ENCODE measurements at places on chromosomes 2 and 18.
A peak's percentile ranks its signal among the peaks of the same experiment; 100 is the strongest.

GRCh38 chr2:168194784-168195522 lies 52.4 kb downstream of the STK39 start:
- DNase-seq = no peak

- DNase-seq = no peak
These were observed 335.2 kb downstream of the LPIN1 start for GRCh38 chr2:12081481-12082210.

- no peak for DNase-seq
These were observed 69.6 kb downstream of the TRAPPC12 start for GRCh38 chr2:3449086-3449485.

DNA sequence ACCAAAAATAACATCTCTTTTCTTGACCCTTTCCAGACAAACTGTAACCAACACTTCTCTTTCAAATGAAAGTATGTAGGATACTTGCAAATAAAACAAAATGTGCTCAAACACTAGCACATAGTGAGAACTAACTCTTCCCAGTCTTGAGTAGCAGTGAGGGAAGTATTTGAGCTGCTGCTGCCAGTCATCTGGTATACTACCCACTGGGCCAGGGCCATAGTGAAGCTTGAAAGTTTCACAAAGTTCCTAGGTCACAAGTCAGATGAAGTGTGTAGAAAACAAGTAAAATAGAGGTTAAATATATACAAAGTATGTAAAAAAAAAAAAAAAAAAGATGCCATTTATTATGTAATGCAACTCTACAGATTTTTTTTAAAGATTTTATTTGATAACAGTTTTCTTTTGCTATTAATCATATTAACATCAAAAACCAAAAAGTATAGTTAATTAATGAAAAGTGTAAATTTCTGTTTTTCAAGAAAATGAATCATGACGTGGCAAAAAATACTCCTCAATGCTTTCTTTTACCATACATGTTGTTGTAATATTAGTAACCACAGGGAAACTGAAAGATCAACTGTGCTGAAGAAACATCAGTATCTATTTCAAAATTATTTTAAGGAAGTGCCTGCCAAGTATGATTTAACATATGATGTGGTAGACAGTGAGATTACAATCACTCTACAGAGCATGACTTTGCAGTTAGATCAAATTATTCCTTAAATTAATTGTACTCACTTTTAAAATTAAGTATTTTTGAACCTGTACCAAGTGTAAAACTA lies 21.6 kb upstream of the TRIB2 start:
- no peak for DNase-seq

DNA sequence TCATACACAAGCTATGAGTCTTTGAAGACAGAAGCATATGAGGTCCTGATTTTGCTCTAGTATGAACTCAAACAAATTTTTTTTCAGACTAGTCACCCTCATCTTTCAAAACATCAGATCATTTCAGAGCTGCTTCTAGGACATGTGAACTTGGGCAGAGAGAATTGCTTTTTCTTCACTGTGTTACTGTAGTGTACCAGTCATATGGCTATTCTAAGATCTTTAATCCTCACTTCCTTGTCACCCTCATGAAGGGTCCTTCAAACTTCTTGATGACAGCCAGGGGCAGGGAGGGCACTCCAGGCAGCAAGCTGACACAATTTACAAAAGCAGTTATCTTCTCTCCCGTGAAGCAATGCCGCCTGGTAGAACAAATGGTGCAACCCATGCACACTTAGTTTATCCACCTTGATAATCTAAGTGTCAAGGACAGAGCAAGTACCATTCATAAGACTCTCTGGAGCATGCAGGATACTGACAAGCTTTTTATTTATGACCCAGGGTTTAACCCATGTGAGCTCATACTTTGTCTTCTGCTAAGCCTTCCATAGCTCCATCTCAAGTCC lies 200.6 kb downstream of the DPP10 start:
- DNase-seq = no peak

DNA sequence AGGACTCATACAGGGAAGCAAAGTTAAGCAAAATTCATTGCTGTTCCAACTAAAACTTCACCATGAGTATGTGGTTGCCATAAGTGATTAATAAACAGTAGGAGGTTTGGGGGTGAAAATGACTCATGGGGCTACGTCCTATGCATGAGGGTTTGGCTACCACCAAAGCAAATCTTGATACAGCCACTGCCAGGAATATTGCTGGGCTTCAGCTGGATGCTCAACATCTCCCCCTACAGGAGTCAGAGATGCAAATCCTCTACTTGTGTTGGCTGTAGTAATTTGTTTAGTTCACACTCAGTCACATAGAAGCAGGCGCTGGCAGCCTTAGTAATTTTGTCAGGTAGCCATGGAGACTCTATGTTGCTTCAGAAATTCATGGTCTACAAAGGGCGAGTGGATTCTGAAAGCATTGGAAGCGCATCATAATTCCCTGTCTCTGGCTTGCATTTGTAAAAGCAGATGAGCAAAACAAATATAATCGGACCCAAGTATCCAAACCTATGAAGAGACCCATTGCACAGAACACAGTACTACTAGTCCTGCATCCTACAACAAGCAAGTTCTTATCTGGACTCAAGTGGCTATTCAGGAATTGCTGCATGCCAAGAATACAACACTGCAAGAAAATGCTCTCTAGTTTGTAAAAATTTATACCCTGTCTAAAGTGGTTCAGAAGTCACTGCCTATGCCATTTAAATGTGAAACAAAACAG lies 76.0 kb downstream of the CD28 start:
- peak; percentile 9 for DNase-seq

- no peak for DNase-seq
These were observed 285.4 kb downstream of the NRXN1 start for GRCh38 chr2:50746526-50746925.

DNA sequence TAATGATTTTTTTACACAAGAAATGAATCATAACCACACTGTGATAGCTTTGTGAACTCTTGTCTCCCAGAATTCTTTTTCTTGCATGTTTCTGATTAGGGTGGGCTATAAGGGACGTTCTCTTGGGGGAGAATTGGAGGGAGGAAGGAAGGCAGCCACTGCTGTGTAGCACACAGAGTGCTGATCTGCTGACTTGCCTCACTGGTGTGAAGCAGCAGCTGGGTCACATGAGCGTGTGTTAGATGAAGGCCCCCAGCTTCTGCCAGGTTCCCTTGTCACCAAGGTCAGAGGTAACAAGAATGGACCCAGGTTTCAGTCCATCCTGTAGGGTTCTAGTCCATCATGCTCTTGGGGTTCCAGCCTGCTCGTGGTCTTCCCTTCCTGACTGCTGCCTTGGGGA lies 107.4 kb upstream of the GLI2 start:
- no peak for DNase-seq

DNA sequence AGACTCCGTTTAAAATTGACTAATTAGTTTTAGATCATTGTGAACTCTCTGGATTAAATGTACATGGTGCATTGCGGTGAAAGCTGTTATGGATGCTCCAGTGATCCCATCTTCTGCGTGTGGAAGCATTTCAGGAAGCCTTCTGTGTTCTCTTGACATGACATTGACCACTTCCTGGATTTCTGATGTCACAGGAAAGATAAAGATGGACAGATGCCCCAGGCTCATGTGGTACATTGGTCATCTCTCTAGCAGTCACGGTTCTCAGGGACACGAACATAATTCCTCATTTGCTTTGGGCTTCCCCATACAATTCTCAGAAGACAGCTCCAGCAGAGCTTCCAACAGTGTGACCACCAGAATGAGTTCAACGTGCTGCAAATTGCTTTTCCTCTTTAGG lies 26.9 kb downstream of the AGAP1 start:
- no peak for DNase-seq

DNA sequence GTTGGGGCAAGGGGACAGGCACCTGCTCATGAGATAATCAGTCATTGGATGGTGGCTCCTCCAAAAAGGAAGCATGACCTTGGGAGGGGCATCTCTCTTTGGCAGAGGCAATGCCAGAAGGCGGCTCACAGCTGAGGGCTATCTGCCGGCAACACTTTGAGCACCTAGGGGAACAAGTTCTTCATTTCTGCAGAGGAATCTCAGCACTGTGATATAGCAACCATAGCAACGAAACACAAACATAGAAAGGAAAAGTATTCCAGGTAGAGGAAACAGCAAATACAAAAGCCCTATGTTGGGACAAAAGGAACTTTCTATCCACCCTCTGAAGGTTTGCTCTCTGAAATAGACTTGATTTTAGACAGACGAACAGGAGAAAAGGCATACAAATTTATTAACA lies 89.1 kb upstream of the NEDD4L start:
- no peak for DNase-seq

GRCh38 chr18:53909668-53910067 lies 314.8 kb downstream of the MBD2 start:
- no peak for DNase-seq

- DNase-seq = no peak
These were observed 33.3 kb downstream of the NDUFA10 start for GRCh38 chr2:239991689-239992314.

- DNase-seq = no peak
These were observed 50.2 kb upstream of the CABLES1 start for GRCh38 chr18:23085066-23085465.

- DNase-seq = no peak
These were observed 54.0 kb upstream of the GPR45 start for GRCh38 chr2:105187531-105187930.

DNA sequence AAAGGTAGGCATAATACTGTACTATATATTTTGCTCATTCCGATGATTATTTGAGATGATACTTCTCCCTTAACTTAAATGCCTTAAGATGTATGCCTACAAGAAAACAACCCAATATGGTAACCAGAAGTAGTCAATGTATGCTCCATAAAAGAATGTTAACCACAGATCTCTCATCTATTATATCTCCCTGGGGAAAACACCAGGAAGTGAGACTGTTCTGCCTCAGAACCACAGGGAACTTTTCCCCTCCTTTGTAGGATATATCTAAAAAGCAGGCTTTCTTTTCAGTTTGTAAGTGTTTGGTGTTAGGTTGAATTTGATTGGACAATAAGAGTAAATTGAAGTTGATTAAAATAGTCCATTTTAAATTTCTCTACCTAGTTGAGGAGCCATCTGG lies 1160.5 kb upstream of the NXPH2 start:
- DNase-seq = no peak

DNA sequence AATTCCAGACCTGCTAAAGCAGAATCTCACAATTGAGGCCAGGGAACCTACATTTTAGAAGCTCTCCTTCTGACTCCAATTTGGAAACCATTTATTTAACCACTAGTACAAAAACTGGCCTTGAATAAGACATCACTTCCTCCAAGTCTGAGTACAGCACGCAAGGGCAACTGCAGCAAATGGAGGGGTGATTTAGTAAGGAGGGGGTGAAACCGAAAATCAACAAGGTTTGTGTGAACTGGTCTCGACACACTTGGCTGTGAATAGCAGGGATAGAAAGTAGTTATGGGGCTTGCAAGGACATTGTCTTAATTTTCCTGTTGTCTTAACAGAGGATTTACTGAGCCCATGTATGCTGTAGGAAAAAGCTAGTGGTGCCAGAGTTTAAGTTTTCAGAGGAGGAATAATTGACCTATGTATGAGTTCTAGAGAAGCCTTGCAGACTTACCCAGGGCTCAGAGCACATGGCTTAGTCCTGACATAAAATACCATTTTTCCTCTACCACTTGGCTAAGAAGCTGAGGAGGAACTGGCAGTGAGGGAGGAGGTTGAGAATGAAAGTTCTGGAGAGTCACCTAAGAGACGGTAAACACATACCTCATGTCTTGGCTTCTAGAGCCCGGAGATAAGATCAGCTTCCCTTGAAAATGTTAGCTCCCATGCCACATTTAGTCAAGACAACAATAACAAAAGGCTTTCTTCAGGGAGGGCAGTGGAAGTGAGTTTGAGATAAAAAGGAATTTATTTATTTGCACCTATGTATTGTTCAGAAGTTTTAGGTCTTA lies 114.8 kb downstream of the SMAD2 start:
- no peak for DNase-seq

DNA sequence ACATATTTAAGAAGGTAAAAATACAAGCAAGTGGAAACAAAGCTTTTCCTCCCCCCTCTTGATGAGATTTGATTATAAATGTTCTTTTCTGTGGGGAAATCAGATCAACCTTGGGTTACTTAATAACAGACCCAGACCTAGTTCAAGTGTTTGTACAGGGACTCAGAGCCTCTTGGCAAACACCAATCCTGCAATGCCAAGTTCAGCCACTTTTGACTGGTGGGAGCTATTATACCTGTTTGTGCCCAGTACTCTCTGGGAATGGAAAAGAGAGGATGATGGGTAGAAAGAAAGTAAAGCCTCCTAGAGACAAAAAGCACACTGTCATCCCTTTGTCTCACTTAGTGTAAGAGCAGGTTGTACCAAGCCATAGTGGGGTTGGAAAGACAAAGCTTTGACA lies 63.8 kb upstream of the EPHA4 start:
- DNase-seq = no peak

- peak; percentile 59 for DNase-seq
These were observed 339.4 kb downstream of the CMPK2 start for GRCh38 chr2:6526093-6526824.

- DNase-seq = no peak
These were observed 81.8 kb upstream of the LCLAT1 start for GRCh38 chr2:30365201-30365600.

GRCh38 chr18:40108596-40108995 lies 1846.4 kb upstream of the PIK3C3 start:
- DNase-seq = no peak

GRCh38 chr2:239827523-239827890 lies 197.6 kb downstream of the NDUFA10 start:
- no peak for DNase-seq

DNA sequence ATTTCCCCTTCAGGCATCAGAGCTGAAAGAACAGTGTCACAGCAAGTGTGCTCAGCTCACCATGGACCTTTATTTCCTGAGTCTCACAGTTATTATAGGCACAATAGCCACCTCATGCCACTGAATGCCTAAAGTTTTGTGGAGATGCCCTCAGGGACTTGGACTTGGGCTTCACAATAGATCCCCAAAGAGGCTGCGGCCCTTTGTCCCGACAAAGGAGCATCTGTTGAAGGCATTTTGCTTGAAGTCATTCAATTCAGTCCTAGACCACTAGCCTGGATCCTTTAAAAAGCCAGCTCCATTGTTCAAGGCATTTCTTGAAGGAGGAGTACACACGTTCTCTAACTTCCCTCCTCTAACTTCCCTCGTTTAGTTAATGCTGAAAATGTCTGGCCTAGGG lies 125.4 kb downstream of the DCC start:
- no peak for DNase-seq

DNA sequence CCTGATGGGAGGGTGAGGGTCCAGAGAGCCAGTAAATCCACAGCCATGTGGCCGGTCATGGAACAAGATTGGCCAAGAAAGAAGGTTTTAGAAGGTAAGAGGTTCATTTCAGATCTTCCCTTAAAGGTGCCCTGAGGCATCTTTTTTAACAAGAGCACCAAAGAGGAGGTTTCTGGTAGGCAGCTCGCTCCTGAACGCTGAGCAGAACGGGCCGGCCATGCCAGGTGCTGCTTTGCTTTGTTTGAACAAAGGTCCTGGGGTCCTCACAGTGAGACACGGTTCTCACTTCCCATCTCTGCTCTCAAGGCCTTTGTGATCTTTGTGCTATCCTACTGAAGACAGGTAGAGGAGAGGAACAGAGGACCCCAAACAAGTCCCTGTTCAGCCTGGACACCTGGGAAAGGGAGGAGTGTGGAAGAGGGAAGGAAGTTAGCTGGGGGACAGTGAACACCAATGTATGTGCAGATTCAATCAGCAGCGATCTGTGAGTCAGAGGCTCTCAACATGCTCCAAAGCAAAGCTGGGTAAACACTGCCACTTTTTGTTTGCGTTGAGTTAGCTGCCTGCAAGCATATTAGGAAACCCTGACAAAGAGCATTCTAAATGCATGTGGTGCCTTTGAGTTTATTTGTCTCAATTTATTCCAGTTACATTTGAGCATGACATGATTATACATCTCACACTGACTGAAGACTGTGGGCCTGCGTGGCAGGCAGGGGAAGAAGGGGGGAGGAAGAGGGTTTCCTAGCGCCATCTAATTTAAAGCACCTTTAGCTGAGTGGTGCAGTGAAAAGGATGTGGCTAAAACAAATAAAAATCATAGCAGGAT lies 102.4 kb downstream of the ASB1 start:
- peak; percentile 80 for DNase-seq
